ENCODE measurements at places on chromosomes 3 and 15. TPM values are rescaled to one million over a fixed set of nuclear protein-coding genes. Genes with fewer than 3 reads are reported as not detected.

- DNase-seq = no peak
These were observed 346.7 kb downstream of the IL20RB start for GRCh38 chr3:137304313-137305056.

- no peak for DNase-seq
These were observed 4.0 kb downstream of the TRIM71 start for GRCh38 chr3:32821686-32822296.

DNA sequence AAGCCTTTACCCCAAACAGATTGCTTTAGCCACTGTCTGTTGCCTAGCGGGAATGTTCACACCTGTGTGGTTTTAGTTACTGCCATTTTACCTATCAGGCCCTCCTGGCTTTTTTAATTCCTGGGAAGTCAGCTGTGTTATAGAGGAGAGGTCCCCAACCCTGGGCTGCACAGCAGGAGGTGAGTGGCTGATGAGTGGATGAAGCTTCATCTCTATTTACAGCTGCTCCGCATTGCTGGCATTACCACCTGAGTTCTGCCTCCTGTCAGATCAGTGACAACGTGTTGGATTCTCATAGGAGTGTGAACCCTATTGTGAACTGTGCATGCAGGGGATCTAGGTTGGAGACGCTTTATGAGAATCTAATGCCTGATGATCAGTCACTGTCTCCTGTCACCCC lies 127.0 kb downstream of the MBNL1 start:
- DNase-seq = no peak

DNA sequence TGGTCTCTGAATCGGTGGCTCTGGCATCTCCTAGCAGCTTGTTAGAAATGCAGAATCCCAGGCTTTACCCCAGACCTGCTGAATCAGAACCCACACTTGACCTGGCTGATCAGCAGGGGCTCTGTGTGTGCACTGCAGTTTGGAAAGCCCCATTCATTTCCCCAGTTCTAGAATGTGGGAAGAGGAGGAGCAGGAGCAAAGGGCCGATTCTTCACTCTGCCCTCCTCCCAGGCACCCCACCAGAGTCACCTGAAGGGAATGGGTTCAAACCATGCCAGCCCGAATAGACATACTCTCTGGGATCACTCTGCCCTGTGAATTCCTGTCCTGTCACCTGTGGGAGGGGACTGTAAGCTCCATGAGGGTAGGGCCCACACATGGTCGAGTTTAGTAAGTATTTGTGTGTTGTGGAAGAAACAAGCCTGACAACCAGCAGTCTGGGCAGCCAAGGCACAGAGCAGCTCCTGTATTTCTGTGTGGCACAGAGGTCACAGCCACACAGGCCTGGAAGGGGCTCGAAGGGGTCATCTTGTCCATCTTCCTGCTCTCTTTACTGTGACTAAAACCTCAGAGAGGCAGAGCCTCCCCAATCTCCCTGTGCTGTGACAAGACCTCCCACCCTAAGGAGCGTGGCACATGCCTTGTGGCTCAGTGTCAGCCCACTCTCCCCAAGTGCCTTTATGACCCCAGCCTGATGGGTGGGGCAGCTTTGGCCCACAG lies 29.0 kb upstream of the HHATL start:
- DNase-seq = no peak

- DNase-seq = peak; percentile 54
These were observed 5.5 kb downstream of the SMAD6 start for GRCh38 chr15:66707310-66708082.

The IGDCC3 gene
- total RNA-seq = 0.05 TPM

The NR1I2 gene
- total RNA-seq = 0.20 TPM

The SENP8 gene
- 2.6 TPM for total RNA-seq

DNA sequence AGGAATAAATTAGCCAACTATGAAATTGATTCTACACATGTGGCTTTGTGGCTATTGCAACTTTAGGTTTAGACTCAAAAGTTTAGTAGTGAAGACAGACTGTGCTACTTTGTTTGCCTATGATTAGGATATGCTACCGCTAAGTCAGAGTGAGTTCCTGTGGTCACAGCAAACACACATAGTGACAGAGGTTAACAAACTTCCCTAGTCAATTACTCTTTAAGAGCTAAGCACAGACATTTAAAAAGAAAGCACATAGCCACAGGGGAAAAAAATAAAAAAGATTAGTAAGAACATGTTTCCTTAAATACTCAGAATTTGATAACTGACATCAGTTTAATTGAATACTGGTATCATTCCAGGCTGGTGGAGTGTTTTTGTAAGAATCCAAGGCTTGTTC lies 207.1 kb downstream of the GBE1 start:
- peak; percentile 66 for DNase-seq

The NMB gene
- total RNA-seq = 8.7 TPM

DNA sequence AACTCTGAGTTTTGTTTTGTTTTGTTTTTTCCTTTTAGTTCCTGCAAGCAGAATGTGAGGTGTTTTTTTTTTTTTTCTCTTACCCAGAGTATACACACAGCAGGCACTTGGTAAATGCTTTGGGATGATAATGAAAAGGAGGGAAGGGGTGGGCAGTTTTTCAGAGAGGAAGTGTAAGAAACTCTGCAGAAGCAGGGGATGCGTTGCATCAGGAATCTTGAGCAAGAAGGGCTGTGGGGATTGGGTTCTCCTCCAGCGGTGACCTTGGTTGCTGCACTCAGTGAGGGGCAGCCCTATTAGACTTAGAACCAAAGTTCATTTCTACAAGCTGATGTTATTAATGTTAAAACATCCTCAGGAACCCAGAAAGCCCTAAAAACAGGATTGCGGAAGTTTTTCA lies 32.2 kb upstream of the TMEM158 start:
- no peak for DNase-seq

The TCF12 gene
- total RNA-seq = 87.6 TPM

- no peak for DNase-seq
These were observed 28.5 kb downstream of the ACSBG1 start for GRCh38 chr15:78205856-78206255.

GRCh38 chr3:3801494-3801841 lies 2.2 kb downstream of the LRRN1 start:
- no peak for DNase-seq
